ENCODE measurements at places on chromosomes 11 and 22. TPM values are rescaled to one million over a fixed set of nuclear protein-coding genes. Genes with fewer than 3 reads are reported as not detected.

Gene TMEM86A
- 2.7 TPM for total RNA-seq

Gene NRIP3
- total RNA-seq = 3.1 TPM

Gene FGF19
- not detected for total RNA-seq

Gene CARD18
- not detected for total RNA-seq
